ENCODE measurements at places on chromosomes 2 and 18.

DNA sequence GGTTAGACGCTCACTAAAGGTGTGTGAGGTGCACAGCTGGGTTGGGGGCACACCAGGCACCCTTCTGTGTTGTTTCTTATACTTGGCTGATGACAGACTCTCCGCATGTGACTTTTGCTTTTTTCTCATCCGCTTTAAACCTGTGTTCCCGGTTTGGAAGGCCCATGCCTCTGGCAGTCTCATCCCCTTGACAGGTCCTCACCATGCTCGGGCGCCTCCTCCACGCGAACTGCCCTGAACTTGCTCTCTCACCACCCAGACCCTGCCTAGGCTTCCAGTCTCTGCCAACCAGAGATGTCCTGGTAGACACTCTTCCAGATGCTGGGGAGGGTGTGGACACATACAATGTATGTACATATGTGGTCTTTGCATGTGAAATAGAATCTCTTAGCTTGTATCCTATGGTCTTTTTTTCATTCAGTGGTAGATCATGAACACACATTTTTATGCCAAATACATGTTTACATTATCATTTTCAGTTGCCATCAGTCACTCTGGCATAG, 79.8 kb downstream of the LIMS1 start:
- no peak for DNase-seq

DNA sequence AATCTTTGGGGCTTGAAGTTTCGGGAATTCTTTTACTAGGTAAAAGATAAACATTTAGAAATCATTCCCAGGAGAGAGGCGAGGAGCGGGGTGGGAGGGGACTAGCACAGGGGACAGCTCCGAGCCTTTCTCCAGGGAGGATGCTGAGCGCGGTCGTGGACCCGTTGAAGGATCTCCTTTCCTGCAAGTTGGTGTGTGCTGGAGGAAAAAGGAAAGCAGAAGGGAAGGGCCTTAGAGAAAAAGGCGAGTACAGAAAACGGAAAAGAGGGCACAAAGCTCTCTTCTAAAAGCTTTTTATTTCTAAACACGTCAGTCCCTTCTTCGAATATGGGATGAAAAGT, 640 bp downstream of the SLC39A6 start:
- DNase-seq = peak; percentile 40

- peak; percentile 16 for DNase-seq
Observed at GRCh38 chr2:173991856-173992588, 26.8 kb upstream of the SP3 start.

GRCh38 chr2:727071-727470, 49.9 kb upstream of the TMEM18 start:
- no peak for DNase-seq

DNA sequence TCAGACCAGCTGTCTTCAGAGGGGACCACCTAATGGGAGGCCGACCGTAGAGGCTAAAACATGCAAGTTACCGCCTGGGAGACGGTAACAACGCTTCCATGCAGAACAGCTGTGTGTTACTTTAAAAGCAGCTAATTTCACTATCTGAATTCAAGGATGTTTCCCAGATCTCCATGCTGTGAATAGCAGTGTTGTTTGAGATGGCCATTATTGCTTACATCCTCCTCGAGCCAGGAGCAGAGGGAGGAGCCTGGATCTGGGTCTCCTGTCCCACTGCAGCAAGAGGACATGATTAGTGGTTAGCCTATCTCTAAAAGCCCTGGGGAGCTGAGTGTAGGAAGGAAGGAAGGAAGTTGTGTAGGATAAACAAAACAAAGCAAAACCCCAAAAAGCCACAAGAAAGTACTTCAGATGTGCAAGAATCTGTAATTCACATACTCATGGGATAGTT, 50.9 kb downstream of the ACTR2 start:
- DNase-seq = no peak

DNA sequence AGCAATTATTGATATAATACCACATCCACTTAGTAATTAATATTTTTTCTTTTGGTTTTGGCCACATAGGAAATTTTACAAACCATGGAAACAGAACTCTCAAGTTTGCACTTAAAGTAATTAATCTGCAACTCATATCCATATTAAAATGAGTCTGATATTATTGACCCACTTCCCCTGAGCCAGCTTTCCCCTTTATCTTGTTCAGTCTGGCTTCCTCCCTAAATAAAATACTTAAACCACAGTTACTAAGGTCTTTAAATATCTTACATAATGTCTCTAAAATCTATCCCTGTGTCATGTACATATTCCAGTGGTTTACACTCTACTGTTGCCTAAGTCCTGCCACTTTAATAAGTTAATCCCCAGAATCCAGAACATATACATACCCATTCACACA, 564.9 kb upstream of the FSHR start:
- no peak for DNase-seq

GRCh38 chr2:70779491-70779890, 11.0 kb downstream of the FIGLA start:
- DNase-seq = no peak

- DNase-seq = peak; percentile 28
Observed at GRCh38 chr2:36667931-36668330, 28.6 kb upstream of the VIT start.

GRCh38 chr2:159612255-159612901, 4.0 kb downstream of the BAZ2B start:
- DNase-seq = peak; percentile 89

DNA sequence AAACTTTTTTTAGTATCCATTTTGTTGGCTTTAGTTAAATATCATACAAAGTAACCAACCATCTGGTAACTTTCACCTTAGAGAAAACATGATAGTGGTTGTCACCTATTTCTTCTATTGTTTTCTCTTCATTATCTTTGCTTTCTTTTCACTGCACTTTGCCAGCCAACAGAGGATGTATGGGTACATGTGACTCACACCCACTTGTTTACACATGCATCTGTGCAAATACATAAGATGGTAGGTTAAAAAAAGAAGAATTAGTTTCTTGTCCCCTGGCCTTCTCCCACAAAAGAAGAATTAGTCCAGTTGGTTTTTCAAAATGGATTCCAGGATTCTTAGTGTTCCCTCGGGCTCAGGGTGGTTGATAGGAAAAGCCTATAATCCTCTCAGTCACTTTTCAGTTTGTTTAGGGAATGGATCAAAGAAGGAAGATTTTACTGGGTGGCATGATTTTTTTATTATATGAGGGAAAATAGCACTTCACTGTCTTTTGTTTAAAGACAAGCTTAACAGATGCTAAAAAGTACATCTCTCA, 46.6 kb downstream of the CDK15 start:
- peak; percentile 58 for DNase-seq

- no peak for DNase-seq
Observed at GRCh38 chr2:24085200-24085489, 511 bp upstream of the TP53I3 start.

DNA sequence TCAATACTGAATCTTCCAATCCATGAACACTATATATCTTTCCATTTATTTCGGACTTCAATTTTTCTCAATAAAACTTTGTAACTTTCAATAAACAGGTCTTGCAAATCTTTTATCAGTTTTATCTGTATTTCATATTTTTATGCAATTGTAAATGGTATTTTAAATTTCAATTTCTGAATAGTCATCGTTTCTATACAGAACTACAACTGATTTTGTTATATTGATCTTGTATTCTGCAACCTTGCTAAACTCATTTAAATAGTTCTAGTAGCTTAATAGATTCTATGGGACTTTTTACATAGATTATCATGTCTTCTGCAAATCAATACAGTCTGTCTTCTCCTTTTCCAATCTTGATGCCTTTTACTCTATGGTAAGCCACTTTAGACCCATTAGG, 90.4 kb downstream of the FAM228A start:
- no peak for DNase-seq

GRCh38 chr2:9142551-9143263, 63.9 kb upstream of the ASAP2 start:
- peak; percentile 88 for DNase-seq

- DNase-seq = no peak
Observed at GRCh38 chr2:150445398-150445797, 42.1 kb downstream of the RND3 start.

- no peak for DNase-seq
Observed at GRCh38 chr18:55286257-55286825, 301.7 kb downstream of the TCF4 start.

DNA sequence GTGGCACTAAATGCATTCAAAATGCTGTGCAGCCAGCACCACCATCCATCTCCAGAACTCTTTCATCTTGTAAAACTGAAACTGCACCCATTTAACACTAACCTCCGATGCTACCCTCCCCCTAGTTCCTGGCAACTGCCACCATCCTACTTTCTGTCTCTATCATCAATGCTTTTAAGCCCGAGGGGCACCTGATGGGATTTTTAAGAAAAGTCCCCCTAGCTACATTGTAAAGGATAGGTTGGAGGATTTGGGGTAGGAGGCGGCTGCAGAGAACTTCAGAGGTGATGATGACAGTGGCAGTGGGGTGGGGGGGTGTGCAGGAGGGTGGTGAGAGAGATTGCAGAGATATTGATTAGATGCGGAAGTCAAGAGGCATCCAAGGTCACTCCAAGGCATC, 10.8 kb upstream of the YWHAQ start:
- DNase-seq = no peak

GRCh38 chr18:75694292-75694691, 266.8 kb upstream of the SMIM21 start:
- no peak for DNase-seq

- DNase-seq = no peak
Observed at GRCh38 chr2:172783165-172783898, 47.7 kb downstream of the RAPGEF4 start.

DNA sequence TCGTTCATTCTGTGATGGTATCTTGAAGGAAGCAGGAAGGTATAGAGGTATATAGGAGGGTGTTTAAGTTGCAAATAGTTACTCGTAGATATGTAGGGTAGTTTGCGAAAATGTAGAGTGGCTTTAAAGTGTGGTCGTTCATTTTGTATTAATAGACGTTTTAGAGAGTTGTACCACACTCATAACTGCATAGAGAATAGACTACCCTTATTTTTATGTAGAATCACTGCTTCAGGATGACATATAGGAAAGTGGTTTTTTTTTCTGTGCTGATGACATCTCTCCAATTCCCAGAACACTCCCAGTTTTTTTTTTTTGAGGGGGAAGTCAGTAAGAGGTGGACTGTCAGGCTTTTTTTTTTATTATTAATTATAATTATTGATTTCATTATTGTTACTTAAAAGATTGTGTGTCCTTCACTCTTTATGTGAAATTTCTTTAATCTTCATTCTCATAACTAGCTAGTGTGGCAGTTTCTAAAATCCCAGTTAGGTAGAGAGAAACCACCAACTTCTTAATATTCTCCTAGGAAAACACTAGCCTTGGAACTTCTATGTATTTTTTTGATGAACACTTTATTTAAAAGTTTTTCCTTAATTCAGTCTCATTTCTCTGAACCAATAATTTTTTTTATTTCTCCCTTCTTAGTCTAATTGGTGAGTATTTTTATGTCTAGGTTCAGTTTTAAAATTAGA, 1.5 kb downstream of the ACTR3 start:
- DNase-seq = no peak

DNA sequence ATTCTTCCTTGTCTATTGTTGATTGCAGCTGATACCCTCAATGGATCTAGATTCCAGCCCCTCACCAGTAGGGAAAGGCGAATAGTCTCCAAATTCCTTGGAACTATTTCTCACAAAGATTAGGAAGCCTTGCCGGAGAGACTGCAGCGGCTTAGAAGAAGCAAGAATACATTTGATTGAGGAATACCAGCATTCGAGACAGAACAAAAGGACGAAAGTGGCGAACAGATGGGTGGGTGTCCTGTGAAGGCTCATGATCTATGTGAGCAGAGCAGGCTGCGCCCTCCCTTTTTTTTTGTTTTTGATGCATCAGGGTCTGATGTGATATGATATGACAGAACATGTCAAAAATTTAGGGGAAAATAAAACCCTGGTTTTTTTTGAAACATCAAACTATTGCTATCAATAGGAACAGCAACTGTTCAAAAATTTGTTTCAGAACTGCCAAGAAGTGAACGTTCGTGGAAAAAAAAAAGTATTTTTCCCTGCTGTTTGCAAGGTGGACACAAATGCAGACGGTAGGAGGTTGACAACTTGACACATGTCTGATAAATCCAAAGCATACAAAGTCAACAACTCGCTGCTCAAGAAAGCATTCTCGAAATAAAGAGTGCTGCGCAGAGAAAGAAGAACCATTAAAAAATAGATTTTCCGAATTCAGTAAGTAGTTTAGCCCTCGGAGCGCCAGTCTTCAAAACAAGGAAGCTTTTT, 49.1 kb downstream of the PTGR3 start:
- no peak for DNase-seq

DNA sequence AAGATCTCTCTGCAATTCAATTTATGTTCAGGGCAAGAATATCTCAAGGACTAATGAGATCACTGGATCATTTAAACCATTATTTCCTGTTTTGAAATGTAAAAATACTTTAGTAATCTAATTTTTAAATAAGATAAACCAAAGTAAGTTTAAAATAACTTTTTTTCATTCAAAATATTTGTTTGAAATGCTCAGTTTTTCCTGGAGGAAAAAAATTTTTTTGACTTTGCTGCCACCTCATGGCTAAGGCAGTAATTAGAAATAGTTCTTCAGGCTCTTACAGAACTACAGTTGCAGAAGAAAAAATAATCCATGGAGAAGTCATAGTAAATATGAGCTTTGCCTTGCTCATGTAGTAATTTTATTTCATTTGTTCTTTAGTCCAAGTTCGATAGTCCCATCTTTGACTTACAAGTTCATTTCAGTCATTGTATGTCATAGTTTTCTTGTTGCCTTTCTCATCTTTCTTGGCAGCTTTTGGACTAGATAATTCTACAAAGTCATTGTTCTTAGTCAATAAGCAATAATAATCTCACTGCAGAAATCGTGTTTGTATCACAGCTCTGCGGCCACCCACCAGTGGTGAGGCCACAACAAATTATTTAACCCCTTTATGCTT, 127.4 kb downstream of the DPP4 start:
- DNase-seq = peak; percentile 37

Data from NCI-H82 (cell line).